NCI-H1105 treated with DMSO at 0.1 percent for 48 hours (cell line): ENCODE measurements at places on chromosomes 6 and 20.

GRCh38 chr20:48405909-48406308 is 421.9 kb downstream of the PREX1 start:
- no peak for DNase-seq

- DNase-seq: no peak
These were observed 312.0 kb downstream of the SAMD5 start for GRCh38 chr6:147820520-147820919.

- no peak for DNase-seq
These were observed 115.9 kb upstream of the DST start for GRCh38 chr6:56758553-56758952.

DNA sequence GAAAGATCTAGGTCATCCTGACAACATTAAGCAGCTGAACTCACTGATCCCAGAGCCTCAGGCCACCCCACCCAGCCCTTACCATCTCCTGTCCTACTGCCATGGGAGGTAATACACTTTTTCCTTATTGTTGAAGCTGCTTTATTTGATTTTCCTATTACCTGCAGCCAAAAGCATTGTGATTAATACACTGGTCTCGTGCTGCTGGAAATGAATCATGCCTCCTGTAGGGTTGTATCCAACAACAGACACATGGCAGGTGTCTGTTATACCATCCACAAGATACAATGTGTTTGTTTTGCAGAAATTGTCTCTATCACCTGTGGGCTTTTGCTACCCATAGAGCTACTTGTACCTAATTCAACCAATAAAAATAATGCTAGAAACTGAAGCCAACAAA is 34.2 kb downstream of the MYLIP start:
- no peak for DNase-seq

DNA sequence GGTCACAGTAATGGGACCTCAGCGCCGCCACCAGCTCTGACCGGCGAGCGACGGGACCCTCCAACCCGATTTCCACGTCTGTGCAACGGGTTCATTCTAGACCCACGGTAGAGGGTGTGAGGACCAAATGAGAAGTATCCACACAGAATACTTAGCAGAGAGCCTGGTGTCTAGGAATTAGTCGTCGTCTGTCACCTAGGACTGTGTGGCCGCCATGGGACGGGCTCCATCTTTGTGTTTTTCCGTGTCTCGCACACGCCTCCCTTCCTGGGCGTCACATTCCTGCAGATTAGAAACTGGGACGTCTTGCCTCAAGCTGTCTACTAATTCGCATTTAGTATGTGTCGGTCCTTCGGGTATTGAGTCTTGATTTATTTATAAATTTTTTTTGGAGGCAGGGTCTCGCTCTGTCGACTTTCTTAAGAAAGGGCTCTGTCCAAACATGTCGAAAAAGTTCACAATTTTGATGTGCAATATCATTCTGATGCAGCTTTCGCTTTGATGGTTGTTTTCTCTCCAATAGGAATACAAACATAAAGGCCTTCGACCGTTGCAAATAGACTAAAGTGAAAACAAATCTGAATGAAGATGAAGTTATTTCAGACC is 563 bp downstream of the MGME1 start:
- DNase-seq: peak; percentile 52

DNA sequence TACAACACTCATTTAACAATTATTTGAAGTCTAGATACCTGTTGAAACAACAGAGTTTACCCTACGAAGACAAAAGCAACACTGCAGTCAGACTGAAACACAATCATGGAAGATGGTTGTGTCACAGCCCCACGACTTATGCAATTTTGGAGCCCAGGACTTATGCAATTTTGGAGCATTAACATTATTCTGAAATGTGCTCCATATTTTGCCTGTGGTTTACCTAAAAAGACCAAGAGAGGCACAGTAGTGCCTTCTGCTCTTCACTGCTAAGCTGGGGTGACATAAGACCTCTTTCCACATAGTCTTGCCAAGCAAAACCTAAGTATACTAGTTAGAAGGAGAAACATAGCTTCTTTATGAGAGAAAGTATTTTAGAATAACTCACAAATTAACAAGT is 216.5 kb downstream of the PTPRK start:
- DNase-seq: no peak

- no peak for DNase-seq
These were observed 321.6 kb downstream of the CDH4 start for GRCh38 chr20:61573415-61574305.

- DNase-seq: no peak
These were observed 157.7 kb upstream of the GGTLC1 start for GRCh38 chr20:24146231-24146634.

DNA sequence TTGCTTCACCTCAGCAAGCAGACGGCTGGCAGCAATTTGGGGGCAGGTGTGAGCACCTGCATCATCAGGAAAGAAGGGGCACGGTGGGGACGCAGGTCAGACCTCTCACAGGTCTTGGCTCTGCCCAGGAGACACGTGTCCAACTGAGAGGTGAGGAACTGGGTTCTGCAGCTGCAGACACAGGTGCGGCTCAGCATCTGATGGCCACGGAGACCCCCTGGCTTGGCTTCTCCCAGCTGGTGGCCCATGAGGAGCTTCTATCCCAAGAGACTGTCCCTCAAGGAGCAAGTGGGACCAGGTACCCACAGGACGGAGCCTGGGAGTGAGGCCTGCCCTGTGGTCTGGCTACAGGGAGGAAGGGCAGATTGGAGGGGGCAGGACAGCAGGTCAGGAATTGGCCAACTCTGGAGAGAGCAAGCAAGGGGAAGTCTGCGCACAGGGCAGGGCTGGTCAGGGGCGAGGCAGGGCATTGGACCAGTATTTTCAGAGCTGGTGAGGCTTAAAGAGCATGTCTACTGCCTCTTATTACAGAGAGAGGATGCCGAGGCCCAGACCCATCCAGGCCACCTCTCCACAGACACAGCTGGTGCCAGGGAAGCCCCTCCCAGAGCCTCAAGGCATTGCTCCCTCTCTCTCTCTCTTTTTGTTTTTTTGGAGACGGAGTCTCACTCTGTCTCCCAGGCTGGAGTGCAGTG is 4.2 kb downstream of the STMN3 start:
- no peak for DNase-seq

- DNase-seq: no peak
These were observed 38.7 kb downstream of the GTF2H5 start for GRCh38 chr6:158206740-158207421.

DNA sequence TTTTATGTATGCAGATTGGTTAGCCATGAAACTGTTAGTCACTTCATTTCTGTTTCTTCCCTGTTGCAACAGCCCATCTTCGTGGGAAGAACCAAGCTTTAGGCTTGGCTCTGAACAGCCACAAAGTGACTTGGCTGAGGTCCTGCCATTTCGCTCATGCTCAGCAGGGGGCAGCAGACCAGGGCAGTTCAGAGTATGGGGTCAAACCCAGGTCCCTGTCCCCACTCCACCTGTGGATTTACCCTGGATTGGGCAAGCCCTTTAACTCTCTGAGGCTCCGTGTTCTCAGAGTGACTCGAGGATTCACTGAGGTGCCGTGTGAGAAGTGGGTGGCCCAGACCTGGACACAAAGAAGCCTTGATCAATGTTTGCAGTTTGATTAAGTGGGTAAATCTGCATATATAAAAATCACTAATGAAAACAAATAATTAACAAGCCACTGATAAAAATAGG is 19.8 kb upstream of the MAP1LC3A start:
- DNase-seq: peak; percentile 55

DNA sequence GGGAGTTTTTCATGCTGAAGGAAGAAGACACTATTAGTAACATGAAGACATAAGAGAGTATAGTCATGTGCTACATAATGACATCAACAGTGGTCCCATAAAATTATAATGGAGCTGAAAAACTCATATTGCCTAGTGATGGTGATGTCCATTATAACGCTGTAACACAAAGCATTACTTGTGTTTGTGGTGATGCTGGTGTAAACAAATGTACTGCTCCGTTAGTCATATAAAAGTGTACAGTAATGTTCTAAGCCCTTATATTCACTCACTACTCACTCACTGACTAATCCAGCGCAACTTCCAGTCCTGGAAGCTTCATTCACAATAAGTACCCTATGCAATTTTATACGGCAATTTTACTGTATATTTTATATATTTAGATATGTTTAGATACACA is 26.8 kb upstream of the ASF1A start:
- DNase-seq: no peak

- DNase-seq: no peak
These were observed 352.5 kb downstream of the CDH26 start for GRCh38 chr20:60310560-60311349.

DNA sequence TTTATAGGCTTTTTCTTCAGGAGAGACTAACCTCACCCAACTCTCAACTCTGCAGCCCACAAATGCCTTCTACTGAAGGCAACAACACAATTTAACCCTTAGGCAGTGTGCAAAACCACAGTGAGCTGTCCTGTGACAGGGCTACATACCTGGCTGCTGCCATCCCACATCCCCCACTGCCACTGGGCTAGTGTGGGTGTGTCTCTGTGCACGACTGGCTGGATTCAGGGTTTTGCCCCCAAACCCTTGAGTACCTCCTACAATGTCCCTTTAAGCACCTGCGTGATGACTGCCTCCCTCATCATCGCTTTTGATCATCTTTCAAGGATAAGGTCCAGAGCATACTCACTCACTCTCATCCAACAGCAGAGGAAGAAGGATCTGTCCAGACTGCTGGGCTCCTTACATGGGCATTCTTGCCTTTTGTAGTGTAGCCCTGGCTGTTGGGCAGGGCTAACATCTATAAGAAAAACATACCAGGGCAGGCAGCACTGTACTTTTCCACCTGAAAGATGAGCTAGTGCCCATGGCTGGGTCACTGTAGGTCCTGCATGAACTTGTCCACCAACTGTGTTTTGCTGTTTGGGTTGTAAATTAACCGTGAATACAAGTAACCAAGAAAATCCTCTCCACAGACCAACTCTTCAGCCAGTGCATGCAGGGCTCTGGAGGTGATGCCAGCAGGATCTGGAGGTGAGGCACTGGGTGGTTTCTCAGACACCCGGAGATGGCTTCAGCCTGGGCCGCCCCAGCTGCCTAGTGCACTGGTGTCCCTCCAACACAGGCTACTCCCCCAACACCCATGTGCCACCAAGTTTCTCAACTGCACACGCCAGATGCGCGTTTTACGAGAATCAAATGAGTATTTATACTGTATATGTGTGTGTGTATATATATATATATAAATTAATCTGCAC is 45.2 kb downstream of the PLCG1 start:
- no peak for DNase-seq

GRCh38 chr6:112841553-112842329 is 494.6 kb downstream of the RFPL4B start:
- no peak for DNase-seq

- DNase-seq: no peak
These were observed 51.1 kb downstream of the FGD2 start for GRCh38 chr6:37056439-37057127.

DNA sequence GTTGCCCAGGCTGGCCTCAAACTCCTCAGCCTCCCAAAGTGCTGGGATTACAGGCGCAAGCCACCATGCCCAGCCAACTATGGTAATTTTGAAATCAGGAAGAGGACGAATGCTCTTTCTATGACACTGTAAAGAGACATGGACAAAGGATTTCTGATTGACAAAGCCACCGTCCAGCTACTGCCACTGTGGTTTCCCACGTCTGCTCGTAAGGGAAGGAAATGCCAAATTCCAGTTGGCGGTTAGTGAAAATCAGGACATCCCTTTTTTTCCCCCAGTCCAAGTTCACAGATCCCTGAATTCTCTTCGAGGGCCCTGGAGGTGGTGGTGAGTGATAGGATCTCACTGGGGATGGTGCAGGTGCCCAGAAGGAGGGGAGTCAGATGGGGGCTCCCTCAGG is 31.2 kb downstream of the SNAI1 start:
- no peak for DNase-seq

DNA sequence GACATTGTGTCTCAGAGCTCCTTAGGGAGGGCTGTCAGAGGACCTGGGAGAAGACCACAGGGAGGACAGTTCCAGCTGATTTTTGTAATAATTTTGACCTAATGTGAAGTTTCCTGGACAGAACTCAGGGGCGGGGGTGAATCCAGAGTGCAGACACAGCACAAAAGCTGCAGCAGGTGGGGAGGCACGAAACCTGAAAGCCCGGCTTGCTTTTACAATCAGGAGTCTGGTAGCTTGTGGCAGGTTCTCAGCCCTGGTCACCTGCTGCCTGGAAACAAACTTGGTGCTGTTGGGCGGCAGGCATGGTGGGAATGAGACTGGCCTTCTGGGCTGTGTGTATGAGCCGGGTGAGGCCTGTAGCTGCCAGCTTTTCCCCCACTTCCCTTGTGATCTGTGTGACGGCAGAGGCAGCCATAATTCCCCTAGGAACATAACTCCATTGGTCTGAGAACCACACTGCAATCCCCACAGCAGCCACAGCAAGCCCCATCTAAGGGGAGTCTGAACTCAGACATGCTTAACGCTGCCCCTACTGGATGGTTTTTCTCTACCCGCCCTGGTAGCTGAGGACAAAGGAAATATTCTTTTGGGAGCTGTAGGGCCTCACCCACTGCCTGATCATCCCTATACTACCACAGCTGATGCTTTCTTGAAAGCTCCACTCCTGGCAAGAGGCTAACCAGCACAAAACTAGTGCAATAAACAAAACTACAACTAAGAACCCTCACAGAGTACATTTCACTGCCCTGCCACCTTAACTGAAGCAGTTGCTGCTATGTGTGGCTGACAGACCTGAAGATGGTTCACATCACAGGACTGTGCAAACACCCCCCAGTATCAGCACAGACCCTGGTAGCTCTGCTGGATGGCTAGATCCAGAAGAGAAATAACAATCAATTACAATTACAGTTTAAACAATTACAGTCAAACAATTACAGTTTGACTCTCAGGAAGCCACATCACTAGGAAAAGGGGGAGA is 1055.1 kb upstream of the GJE1 start:
- no peak for DNase-seq

GRCh38 chr6:108142240-108142639 is 23.6 kb upstream of the NR2E1 start:
- DNase-seq: no peak

- peak; percentile 53 for DNase-seq
These were observed 347.1 kb upstream of the MANEA start for GRCh38 chr6:95230071-95230740.

DNA sequence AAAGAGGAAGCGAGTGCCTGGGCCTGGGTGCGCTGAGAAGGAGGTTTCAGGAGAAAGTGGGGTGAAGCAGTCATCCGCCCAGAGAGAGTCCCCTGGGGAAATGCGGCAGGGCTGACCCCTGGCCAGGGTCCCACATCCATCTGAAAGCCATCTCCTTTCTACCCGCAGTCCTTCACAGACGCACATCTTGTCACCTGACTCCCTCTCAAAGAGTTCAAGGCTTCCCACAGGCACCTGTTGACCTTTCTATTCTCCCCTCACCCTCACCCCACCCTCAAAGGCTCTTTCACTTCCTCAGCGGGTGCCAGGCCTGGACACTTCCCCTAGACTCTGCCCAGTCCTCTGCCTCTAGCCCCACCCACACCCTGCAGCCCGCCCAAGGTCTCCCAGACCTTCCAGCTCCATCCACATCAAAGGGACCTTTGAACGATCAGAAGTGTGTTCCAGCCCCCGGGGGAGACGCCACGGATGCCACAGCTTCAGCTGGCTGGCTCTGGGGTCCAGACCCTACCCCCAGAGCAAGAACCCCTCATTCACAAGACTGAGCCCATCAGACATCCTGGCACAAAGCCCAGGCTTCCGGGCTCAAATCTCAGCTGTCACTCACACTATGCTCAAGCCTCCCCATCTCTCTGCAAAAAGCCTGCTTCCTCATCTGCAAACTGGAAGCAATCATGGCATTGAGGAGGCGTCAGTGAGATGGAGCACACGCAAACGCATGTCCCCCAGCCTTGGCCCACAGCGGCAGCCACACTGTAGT is 2.1 kb downstream of the CTSZ start:
- DNase-seq: peak; percentile 14

GRCh38 chr6:159931112-159931511 is 37.8 kb upstream of the IGF2R start:
- no peak for DNase-seq

- no peak for DNase-seq
These were observed 131.9 kb upstream of the BTN3A2 start for GRCh38 chr6:26232940-26233648.
